ENCODE measurements at places on chromosomes 5 and 9. TPM values are rescaled to one million over a fixed set of nuclear protein-coding genes. Genes with fewer than 3 reads are reported as not detected.

The PCDHA11 gene
- total RNA-seq: not detected

The TMEM174 gene
- total RNA-seq: not detected

The TAF11L11 gene
- total RNA-seq: not detected

The LRRC19 gene
- not detected for total RNA-seq

The TMEM161B gene
- total RNA-seq: 10.7 TPM

The TMEM215 gene
- total RNA-seq: not detected

The CLK4 gene
- total RNA-seq: 9.5 TPM

The ATP10B gene
- total RNA-seq: not detected

The CCDC180 gene
- 0.54 TPM for total RNA-seq

GRCh38 chr9:133563291-133563796 is 28.8 kb downstream of the ADAMTSL2 start:
- DNase-seq: no peak

GRCh38 chr5:14041528-14042192 is 97.2 kb upstream of the DNAH5 start:
- no peak for DNase-seq

- no peak for DNase-seq
These were observed 49.3 kb upstream of the PPARGC1B start for GRCh38 chr5:149680810-149681221.

DNA sequence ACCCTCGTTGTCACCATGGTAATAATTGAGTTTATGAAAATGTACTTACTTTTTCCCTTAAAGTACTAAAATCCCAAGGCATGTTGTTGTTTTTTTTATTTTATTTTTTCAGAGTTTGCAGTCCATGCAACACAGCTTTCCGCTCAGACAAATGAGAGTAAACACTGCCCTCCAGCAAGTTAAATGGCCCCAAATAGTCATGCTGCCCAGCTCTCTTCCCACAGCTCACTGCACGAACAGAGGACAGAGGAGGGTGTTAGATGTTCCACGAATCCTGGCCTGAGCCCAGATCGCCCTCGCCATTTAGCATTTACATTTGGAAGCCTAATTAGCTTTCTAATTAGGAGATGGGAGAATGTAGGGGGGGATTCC is 1.9 kb downstream of the NIM1K start:
- DNase-seq: no peak

DNA sequence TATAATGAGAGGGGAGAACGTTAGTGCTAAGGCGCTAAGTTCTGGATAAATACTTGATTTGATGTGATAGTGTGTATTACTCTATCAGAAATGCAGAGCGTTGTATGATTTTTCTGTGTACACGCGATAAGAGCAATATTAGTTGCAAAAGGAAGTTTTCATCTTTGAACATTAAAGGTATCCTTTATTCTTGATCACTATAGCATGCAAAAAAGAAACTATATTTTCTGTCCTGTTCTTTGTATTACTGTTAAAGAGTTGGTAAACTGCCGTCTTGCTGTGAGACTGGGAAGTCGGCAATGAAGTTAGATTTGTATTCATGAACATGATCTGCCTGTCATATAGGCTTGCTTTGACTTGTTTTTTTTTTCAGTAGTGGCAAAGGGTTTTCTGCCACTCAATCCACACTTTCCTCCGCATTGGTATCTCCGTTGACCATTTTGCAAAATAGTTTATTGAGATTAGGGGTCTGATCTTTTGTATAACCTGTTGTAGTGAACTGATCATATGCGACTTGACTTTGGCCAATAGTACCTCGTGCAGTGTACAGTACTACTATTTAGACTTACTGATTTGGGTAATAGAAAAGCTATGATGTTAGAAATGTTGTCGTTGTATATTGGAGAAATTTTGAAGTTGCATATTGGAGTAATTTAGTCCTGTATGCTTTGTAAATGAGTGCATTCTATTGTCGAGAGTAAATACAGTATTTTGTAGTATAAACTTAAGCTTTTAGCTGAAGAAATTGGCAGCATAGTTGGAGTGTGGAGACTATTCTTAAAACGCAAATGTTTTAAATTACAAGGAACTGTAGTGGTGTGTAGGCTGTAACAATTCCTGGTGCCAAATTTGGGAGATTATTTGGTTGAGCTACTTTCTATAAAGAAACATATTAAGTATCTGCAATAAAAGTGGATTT is 1.7 kb downstream of the DENND4C start:
- peak; percentile 11 for DNase-seq

GRCh38 chr9:118318770-118319431 is 614.7 kb downstream of the TLR4 start:
- no peak for DNase-seq

DNA sequence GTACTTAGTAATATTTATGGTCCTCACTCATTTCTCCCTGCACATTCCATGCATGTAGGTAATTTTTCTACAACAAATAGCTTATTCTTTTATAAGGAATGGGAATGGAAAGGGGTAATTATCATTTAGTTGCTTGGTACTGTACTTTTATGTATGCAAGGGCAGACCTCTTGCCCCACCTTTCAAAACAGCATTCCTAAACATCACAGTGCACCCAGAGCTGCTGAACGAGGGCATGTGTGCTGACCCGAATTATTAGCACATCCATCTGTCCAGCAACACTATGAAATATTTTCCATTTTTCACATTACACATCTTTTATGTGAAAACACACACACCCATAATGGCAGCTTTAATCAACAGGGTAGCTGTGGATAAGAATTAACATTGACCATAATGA is 228.6 kb upstream of the ARRDC3 start:
- no peak for DNase-seq

GRCh38 chr5:10921160-10921559 is 160.1 kb upstream of the DAP start:
- DNase-seq: no peak

- no peak for DNase-seq
These were observed 1.1 kb downstream of the ATPSCKMT start for GRCh38 chr5:10248378-10249260.

DNA sequence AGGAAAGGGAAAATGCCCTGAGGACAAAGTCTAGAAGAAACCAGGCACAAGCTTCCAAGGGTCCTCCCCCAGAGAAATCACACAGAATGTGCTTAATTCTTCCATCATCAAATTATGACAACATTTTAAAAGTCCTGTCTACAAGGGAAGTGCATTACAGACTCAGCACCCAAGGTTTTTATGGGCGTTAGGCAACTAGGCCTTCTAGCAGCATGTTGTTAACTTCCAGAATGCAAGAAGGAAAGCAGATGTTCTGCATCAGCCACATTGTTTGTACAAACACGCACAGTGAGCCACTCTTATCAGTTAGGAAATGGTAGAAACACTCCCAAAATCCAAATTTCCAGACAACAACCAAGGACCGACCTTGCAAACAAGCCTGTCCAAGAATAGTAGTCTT is 26.5 kb downstream of the SMC5 start:
- no peak for DNase-seq

DNA sequence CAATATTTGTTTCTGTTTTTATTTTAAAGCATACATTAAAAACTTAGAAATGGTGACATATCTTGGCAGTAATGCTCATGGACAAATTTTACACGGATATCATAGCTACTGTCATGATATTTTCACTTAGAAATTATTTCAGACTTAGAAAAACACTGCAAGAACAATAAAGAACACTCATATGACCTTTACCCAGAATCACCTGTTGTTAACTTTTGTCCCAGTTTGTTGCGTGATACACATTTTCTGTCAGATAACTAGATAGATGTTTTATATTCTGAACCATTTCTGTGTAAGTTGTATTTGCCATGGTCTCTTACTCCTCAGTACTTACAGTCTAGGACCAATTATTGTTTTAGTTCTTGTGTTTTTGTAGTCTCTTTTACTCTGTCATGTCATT is 3.6 kb upstream of the LRRC70 start:
- no peak for DNase-seq

DNA sequence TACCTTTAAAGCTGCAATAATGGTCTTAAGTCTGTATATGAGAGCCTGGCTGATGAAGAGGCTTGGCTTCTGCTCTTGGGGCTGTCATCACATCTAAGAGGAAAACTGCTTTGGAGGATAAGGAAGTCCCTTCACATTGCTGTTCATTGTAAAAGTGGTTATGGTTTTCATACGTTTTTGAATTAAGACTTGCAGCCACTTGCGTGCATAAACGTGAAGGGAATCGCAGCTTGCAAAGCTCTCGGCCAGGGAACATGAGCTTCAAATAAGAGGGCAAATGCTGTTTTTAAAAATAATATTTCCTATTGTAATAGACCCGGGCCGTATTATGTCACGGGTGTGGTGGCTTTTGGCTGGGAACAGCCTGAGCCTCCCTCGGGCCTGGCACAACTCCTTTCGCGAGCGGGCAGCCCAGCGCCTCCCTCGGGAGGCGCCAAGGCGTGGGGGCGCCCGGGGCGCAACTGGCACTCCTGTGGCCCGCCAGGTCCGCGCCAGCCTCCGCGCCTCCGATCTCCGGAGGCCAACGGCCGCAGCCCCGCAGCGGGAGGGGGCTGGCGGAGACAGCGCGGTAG is 538 bp upstream of the ARHGEF28 start:
- DNase-seq: no peak

DNA sequence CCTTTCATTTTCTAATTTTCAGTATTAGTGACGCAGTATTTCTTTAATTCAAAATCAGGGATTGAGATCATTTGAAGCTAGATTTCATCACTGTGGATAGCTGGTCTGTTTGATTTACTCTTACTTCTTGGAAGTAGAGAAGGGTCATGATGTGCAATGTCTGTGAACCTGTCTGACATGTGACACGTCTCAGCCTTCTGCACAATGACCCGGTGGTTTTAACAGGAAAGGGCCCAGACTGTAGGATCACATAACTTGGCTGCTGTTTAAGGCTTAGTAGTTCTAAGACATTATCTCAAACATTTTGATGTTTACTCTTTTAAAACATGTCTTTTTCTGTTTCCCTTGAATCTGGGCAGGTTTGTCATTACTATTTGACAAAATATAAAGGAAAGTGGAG is 823.3 kb upstream of the NUDT12 start:
- DNase-seq: no peak

GRCh38 chr5:178381921-178382695 is 149.5 kb upstream of the PHYKPL start:
- no peak for DNase-seq

DNA sequence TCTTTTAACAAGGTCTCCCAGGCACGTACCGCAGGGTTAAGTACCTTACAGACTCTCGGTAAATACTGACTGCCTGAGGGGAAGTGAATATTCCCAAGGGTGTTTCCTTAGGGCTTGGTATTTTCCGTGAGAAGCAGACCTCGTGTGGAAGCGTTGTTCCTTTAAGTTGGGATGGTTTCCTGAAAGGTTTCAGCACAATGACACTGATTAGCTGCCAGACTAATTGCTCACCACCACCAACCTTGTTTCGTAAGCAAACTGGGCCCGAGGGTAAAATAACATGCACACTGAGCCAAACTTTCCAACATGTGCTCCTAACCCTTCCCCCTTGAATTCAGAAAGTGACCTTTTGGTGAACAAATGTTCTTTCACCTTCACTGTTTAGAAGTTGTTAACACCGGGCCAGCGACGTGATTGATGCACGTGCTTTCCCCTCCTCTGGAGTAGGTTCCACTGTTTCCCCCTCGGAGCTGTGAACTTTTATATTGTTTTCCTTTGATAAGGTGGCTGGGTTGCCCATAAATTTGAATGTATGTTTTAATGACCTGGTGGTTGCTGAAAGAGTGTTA is 128.1 kb upstream of the RPS23 start:
- peak; percentile 99 for DNase-seq

DNA sequence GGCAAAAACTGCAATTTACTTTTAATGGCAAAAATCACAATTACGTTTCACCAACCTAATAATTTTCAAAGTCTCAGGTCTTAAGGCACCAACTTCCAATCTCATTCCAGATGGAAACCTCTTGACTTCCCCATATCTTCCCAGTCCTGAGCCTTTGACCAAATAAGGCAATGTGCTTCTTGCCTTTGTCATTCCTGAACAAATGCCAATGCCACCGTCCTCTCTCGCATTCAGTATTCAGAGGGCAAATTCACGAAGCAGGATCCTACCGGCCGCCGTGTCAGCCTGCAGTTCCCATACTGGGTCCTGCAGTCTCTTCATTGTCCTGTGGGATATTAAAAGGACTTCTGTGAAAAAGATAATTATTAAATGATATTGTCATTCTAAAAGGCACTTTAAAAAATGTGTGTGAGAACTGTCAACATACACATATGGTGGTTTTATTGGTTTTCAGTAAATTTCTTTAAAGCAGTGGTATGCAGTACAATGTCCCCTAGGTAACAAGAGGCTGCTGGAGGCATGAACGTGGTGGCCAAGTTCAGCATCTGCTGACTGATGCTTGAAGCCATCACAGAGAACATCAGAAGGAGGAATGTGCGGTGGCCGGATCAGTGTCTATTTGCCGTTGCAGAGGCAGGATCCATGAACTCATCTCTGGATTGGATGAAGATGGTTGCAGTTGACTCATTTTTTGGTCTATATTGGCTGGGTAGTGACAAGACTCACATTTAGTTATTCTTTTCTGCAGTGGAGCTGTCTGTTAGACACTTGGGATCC is 101.4 kb upstream of the IRX4 start:
- DNase-seq: no peak

GRCh38 chr9:87850391-87850790 is 32.3 kb upstream of the SPATA31E1 start:
- peak; percentile 54 for DNase-seq

Measured in foreskin keratinocyte (primary cell).